ENCODE measurements at places on chromosomes 1 and 21.

- DNase-seq: no peak
Observed at GRCh38 chr1:83102630-83103071, 896.3 kb downstream of the TTLL7 start.

DNA sequence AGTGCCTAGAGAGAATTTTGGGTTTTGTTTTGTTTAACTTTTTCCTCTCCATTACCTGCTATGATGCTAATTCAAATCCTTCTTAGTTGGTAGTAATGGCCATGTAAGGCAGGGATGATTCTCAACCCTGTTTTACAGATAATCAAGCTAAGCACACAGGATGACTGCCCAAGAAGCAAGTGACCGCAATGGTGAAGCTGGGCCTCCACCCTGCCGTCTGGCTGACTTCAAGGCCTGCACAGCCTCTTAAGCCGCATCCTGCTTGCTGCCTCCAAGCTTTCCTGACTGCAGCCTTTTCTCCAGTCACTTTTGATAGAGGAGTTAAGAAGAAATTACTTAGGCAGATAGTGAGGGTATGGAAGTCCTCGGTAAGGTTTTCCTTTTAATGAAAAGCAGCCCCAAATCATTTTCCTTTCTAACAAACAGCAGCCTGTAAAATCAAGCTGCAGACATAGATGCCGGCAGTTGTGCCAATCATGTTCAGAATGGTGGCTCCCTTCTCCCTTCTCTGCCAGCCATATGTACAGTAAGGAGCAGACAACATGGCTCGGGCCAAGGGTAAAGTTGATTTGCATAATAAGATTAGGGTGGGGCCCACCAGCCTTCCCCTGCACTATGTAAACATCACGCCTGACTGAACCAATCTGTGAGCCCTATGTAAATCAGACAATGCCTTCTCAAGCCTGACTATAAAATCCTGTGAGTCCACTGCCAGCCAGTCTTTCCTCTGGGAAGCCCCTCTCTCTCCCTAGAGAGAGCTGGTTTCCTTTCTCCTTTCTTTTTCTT, 8.8 kb upstream of the CTBS start:
- DNase-seq: no peak

DNA sequence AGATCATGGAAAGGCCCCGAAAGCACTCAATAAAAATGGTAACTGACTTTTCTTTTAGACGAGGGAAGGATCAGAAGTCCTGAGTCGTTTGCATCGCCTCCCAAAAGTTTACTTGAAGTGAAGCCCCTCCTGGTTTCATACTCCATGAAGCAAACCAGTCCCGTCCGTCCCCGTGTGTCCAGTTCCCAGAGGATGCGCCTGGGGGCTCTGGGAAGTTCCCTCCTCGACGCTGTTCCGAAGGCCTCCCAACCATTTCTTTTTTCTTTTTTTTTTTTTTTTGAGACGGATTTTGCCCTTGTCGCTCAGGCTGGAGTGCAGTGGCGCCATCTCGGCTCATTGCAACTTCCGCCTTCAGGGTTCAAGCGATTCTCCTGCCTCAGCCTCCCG, 661 bp upstream of the OSCP1 start:
- DNase-seq: no peak

DNA sequence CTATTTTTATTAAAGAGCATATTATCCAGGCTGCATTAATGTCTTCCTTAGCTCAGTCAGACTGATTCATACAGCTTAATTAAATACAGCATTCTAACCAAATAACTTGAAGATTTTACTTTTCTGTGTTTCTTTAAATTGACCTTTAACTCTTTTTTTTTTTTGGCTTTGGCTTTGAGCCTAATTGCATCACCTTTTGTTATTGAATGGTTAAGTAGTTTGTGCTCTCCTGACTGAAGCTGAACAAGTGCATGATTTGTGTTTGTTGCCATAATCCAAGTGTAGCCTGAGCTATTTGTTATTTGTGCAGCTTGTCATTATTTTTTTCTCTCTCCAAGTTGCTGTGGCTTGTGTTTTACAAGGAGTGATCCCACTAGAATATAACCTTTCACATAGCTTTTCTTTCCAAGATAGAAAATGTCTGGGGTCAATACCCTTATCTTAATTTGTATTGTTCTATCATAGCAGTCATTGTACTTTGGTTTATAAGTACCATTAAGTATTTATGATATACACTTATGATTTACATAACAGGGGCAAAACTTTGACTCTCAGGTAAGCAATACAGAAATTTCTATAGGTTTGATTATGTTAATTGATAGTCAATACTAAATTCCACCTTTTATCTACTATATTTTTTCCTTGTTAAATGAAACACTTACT, 31.6 kb downstream of the CDC14A start:
- DNase-seq: no peak

DNA sequence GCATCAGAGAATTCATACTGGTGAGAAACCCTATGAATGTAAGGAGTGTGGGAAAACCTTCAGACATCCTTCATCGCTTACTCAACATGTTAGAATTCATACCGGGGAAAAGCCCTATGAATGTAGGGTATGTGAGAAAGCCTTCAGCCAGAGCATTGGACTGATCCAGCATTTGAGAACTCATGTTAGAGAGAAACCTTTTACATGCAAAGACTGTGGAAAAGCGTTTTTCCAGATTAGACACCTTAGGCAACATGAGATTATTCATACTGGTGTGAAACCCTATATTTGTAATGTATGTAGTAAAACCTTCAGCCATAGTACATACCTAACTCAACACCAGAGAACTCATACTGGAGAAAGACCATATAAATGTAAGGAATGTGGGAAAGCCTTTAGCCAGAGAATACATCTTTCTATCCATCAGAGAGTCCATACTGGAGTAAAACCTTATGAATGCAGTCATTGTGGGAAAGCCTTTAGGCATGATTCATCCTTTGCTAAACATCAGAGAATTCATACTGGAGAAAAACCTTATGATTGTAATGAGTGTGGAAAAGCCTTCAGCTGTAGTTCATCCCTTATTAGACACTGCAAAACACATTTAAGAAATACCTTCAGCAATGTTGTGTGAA, 12.8 kb downstream of the ZFP69B start:
- no peak for DNase-seq

DNA sequence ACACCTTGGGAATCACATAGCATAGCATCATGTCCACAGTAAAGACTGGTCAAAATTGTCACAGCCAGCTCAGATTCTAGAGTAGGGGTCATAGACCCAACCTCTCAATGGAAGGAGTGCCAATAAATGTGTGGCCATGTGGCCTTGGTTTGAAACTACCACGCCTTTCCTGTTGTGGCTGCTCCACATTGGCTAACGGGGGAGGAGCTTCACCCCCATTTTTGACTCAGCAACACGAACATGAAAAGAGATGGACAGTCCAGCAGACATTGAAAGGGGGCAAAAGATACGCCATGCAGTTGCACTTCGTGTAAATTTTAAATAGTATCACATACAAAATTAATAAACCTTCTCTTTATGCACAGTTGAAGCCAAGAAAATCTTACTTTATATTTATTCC, 78.4 kb upstream of the HIVEP3 start:
- no peak for DNase-seq

GRCh38 chr1:89552471-89553081, 27.9 kb downstream of the LRRC8B start:
- DNase-seq: no peak

DNA sequence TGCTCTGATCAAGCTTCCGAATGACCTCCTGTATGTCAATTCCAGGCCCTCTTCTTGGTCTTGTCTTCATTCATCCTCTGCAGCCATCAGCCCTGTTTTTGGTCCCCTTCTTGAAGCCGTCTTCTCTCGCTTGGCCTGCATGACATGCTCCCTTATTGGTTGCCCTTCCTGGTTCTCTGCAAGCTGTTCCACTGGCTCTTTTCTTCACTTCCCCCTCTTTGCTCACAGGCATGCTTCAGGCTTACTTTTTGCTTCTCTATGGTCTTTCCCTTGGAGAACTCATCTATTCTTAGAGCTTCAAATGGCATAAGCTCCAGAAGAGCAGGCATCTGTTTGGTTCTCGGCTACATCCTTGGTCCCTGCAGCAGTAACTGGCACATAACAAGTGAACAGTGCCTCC, 38.8 kb downstream of the PDPN start:
- no peak for DNase-seq

DNA sequence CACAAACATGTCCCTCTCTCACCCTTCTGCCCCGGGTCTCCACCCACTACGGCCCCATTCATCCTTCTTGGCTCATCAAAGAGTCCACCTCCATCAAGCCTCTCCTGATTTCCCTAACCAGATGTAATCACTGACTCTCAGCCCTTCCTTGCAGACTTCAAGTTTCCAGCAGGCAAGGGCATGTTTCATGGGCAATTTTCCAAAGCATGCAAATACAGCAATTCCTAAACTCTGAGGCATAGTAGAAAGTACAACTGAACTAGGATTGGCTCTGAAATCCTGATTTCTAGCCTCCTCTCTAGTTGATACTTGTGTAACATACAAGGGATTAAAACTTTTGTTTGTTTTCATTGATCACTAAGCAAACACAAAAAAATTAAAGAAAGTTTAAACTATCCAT, 109.1 kb upstream of the GADD45A start:
- DNase-seq: peak; percentile 57

DNA sequence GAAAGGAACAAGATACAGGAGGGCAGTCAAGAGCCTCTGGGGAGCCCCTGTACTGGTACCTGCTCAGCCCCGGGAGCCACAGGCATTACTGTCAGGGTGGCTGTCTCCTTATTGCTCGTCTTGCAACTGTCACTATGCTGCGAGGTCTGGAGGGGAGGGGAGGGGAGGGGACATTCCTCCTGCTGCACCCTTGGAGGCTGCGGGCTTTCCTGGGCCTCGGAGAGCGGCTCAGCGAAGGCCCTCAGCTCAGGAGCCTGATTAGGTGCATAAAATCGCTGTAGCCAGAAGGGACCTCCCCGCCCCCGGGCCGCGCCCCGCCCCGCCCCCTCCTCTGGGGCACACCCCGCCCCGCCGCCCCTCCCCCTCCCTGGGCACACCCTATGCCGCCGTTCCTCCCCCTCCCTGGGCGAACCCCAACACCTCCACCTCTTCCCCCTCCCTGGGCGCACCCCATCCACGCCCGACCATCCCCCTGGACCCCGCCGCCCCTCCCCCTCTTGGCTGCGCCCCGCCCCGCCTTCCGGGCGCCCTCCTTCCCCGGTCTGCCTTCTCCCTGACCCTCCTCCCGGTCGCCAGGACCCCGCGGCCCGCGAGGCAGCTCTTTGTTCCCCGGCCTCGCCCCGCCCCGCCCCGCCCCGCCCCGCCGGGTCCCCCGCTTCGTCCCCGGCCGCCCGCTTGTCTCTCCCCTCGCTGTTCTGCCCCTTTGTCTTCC, 35.5 kb downstream of the CACHD1 start:
- DNase-seq: no peak

DNA sequence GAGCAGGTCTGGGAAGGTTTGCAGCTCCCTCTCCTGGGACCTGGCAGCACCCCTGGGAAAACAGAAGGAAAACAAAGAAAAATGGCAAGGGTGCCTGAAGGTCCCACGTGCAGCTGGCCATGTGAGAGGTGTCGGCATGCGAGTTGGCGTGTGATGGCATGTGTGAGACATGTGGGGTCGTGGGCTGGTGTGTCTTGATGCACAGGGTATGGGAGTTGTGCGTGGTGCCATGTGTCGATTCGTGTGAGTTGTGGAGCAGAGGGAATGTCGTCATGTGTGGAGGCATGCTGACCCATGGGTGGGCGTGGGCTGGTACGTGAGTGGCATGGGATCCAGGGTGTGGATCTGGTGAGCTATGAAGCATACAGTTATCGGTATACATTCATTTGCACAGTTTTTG, 1.3 kb downstream of the HPCA start:
- DNase-seq: no peak

DNA sequence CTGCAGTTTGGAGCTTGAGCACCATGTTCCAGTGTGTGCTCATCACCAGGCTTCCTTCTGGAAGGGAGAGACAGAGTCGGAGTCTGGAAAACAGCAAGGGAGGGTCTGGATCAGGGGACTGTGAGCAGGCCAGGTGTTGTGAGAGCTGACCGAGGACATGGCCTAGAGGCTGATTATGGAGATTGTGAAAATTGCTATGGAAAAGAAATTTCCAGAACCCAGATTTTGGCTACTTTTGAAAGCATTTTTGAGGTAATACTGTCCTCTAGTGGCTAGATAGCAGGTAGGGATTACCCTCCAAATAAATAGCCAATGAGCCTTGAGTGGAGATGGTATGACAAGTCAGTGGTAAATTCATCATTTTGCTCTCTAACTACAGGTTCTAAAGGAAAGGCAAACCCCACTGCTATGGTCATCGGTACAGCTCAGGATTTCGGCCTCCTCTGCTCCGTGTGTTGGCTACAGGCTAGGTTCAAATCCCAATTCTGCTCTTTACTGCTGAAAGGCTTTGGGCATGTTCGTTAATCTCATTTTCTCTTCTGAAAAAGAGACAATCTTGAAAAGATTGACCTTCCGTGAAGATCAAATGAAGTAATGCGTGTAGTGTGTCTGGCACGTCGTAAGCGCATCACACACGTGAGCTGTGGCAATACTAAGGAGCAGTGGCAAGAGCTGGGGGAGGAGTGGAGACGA, 1.0 kb upstream of the HAO2 start:
- peak; percentile 26 for DNase-seq

GRCh38 chr1:202805886-202806844, 2.1 kb downstream of the KDM5B start:
- DNase-seq: no peak

DNA sequence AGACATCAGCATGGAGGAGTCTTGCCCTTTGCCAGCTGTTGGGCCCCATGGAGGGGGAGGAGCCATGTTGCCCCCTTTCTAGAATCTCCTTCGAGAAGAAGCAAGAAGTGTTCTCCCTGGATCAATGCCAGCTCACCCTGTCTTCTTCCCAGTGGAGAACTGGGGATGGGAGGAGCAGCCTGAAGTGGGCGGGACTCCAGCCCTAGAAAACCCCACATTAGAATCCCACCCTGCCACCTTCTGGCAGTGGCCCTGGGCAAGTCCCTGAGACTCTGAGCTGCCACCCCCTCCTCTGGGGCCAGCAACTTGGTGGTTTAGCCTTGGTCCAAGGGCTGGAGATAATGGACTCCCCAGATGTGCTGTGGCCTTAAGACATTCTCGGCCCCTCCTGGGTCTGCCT, 51.7 kb downstream of the PAX7 start:
- DNase-seq: no peak

- no peak for DNase-seq
Observed at GRCh38 chr1:27163093-27163492, 8.2 kb upstream of the SLC9A1 start.

GRCh38 chr21:27572696-27573095, 605.8 kb upstream of the ADAMTS5 start:
- peak; percentile 55 for DNase-seq

DNA sequence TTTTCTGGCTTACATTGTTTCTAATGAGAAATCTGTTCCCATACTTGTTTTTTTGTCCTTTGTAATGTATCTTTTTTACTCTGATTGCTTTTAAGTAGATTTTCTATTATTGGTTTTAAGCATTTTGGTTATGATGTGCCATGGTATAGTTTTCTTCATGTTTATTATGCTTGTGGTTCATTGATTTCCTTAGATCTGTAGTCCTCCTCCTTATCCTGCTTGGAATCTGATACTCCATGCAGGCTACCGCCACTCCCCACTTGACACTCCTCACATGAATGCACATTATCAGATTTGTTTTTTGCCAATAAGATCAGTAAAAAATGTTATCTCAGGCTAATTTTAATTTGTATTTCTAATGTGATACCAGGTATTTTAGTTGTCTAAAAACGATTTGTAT, 20.8 kb downstream of the UROD start:
- no peak for DNase-seq
